ENCODE measurements at places on chromosomes 12 and 14.

DNA sequence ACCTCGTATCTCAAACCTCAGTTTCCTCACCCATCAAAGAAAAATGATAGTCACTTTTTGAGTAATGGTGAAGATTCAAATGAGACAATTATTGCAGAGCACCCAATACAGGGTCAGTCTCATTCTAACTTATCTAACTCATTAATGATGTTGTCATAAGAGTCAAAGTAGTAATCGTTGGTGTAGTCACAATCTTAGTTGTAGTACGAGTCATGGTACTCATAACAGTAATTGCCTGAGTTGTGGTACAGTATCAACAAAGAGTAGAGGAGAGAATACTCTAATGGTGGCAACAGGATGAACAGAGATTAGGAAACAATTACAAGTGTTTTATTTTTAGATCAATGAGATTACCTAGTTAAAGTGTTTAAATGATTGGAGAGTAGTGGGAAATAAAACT is 93.6 kb upstream of the TMTC2 start:
- no peak for DNase-seq

DNA sequence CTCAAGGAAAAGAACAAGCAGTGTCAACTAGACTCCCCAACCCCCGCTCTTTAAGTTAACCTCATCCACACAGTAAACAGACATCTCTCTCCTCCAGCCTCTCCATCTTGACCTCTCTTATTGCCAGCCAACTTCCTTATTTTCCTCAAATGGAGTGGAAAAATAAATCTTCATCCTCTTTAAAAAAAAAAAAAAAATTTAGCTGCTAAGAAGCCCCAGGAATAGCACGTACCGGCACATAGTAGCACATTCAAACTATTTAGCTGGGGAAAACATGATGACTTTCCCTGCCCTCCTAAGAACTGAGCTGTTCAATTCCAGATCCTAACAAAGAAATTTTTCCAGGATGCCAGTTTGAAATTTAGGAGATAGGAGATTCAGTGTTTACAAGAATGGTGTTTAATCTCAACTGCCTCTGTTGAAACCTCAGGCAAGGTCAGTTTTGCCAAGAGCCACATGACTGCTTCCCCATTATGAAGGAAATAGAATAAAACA is 90.8 kb downstream of the EPS8 start:
- DNase-seq: no peak

- DNase-seq: peak; percentile 21
Measured at GRCh38 chr12:128606051-128606450, 217.7 kb downstream of the SLC15A4 start.

GRCh38 chr14:57464008-57464730 is 29.5 kb downstream of the CCDC198 start:
- DNase-seq: no peak

- no peak for DNase-seq
Measured at GRCh38 chr14:60736494-60736893, 1.9 kb downstream of the MNAT1 start.

- no peak for DNase-seq
Measured at GRCh38 chr12:46382408-46382963, 9.9 kb upstream of the SLC38A2 start.

- DNase-seq: no peak
Measured at GRCh38 chr14:64080452-64080851, 213.7 kb downstream of the ESR2 start.

DNA sequence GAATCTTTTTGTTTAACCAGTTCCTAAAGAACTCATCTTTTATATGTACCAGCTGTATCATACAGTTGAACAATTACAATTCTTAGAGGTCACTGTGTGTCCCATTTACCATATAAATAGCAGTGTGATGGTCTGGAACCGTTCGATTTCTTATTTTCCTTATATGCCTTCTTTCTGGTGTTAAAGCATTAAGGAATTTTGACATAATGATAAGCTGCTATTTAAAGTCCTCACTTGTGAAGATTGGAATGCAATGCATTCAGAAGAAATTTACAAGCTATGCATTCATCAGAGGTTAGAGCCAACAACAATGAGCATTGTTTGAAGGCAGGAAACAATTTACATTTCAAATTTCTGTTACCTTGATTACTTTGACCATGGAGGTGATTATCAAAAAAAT is 80.0 kb upstream of the PRICKLE1 start:
- DNase-seq: no peak

DNA sequence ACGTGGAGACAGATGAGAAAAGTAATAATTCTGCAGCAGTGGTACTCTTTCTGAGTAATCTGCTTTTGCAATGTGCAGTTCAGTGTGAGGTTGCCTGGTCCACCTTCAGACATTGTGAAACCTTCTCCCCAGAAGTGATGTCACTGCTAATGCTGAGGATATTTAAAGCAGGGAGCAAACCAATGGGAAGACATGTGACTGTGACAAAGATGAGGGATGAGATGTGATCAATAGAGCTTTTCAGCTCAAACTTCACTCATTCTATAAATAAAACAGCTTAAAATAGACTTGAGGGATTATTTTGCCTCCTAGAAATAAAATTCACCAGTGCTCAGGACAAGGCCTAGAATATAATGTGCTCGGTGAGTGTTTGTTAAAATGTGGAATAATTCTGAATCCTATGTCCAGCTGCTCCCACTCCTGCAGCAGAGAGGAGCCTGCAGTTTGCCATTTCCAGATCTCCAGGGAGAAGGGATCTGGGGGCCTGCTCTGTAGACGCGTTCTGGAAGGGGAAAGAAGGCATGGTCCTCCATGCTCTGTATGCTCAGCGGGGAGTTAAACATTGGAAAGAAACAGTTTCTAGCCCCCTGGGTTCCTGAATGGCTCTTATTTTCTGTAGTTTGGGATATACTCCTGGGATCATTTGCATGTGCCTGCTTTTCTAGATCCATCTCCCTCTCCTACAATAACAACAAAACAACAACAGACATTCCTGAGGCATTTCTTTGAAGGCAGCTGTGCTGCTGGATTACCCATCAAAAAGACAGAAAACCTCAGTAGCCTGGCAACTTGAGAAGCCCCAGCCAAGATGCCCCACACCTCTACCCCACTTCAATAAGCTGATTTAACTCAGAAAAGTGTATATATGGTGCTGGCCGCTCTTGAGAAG is 8.9 kb downstream of the SLC7A8 start:
- no peak for DNase-seq

GRCh38 chr12:467591-467990 is 7.9 kb downstream of the B4GALNT3 start:
- DNase-seq: no peak

DNA sequence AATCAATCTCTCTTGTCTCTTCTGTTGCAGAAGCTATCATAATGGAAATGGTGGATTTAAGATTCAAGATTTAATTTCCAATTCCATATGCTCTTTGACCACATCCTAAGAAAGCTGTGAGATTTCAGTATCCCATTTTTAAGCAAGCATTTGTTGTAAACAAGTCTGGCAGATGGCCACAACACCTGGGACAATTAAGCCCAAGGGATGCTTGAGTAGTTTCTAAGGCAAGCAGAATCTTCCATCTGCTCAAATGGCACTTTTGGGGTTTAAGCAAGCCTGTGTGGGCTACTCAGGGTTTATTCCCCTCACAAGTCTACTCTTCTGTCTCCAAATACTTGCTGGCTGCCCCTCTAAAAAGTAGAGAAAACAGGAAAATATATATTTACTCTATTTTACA is 304.7 kb upstream of the SYT1 start:
- no peak for DNase-seq

DNA sequence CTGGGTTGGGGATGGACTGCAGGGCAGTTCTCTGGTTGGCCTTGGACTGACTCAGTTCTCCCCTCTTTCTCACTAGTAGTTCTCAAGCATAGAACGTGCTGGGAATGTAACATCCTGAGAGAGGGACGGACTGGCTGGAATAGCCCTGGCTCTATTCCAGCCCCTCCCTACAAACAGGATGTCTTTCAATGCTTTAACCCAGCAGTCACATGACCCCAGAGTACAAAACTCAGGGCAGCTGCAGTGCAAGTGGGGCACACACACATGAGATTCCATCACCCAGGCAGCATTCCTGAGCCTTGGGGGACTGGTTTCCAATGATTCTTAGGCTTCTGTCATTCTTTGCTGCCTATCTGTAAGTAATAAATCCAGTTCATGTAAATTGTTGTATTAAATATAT is 1.6 kb upstream of the ACOT6 start:
- DNase-seq: no peak

DNA sequence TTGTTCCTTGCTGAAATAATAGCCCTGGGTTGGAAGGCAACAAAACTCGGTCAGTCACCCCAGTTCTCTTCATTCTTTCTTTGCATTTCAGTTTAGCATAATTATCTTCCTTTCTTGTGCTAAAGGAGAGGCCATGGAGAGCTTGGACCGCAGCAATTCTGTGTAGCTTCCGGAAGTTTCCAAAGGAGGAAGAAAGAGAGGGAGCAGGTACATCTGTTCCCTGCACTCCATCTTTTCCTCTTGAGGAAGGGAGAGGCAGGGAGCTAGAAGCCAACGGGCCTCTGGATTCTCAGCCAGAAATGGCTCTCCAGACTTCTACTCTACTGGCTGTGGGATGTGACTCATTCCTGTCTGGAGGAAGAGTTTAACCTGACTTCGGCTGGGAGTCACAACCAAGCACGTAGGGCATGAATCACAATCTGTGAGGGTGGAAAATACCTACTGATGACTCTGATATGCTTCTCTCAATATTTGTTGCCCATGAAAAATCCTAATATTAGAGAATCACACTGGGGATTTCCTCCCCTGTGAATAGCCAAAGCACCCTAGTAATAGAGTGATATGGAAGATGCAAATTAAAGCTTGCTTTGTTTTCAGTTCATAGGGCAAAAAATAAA is 17.0 kb downstream of the ANO6 start:
- peak; percentile 74 for DNase-seq

DNA sequence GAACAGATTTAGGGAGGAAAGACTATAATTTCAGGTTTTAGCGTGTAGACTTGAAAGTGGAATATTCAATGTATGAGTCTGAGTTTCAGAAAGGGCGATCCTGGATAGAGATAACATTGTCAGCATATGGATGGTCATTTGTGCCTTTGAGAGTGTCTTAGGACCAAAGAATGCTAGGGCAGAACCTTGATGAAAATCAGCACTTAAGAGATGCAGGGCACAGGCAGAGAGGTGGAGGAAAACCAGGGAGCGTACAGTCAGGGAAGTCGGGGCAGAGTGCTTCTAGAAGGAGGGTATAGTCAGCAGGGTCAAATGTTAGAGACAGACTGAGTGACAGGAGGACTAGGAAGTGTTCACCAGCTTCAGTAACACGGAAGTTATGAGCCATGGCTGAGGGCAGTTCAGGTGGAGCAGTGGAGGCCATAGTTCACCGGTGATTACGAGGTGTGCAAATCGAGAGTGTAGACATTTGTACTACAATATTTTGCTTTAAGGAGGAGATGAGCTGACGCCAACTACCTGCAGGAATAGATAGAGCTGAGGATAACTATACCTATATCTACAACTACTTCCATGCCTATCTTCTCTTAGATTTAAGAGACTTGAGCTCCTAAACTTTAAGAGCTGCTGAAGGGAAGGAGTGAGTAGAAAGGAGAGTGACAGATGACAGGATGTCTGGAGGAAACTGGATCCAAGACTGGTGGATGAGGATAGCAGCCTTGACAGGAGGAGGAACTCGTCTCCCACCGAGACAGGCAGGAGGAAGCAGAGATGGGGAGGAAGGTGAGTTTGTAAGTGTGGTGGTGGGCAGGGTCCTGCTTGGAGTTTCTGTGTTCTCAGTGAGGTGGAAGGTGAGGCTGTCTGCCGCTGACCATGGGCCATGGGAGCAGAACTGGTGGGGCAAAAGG is 6.5 kb downstream of the CBLN3 start:
- no peak for DNase-seq
